ENCODE measurements at places on chromosomes 7 and 10.

- DNase-seq = no peak
Observed at GRCh38 chr10:84015877-84016595, 123.3 kb upstream of the GHITM start.

GRCh38 chr10:119131512-119132240 is 27.8 kb downstream of the DENND10 start:
- no peak for DNase-seq

- DNase-seq = no peak
Observed at GRCh38 chr10:72502581-72502980, 123.3 kb downstream of the MICU1 start.

DNA sequence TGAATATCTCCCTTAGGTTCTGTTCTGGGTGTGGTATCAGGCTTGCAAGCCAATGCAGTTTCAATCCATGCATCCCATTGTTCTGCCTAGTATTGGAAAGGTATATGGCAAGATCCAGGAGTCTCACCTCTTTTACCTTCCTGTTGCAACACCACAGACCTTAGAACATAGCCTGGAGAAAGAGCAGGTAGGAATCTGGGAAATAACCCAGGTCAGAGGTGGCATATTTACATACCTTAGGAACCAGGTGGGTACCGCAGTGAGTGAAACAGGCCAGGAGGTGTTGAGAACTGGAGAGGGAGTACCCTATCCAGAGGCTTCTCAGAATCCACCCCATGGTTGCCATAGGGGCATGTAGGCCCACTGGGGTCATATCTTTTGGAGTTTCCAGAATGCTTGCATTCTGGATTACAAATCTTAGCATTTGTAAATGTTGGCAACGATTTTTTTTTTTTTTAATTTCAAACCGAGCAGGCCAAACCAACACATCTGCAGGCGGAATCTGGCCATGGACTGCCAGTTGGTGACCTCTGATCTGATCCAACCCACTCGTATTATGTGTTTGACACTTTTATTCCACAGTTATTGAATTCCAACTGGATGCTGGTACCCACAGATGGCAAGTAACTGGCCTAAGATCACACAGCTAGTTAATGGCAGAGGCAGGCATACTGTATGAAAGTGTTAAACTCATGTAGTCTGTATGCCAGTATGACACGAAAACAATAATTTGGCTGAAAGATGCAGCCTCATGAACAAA is 180.3 kb upstream of the TCF7L2 start:
- no peak for DNase-seq

- no peak for DNase-seq
Observed at GRCh38 chr10:98316170-98316569, 48.2 kb upstream of the LOXL4 start.

- no peak for DNase-seq
Observed at GRCh38 chr10:118504467-118505205, 90.8 kb downstream of the PRLHR start.

- peak; percentile 15 for DNase-seq
Observed at GRCh38 chr7:76225379-76225778, 23.7 kb downstream of the SRRM3 start.

DNA sequence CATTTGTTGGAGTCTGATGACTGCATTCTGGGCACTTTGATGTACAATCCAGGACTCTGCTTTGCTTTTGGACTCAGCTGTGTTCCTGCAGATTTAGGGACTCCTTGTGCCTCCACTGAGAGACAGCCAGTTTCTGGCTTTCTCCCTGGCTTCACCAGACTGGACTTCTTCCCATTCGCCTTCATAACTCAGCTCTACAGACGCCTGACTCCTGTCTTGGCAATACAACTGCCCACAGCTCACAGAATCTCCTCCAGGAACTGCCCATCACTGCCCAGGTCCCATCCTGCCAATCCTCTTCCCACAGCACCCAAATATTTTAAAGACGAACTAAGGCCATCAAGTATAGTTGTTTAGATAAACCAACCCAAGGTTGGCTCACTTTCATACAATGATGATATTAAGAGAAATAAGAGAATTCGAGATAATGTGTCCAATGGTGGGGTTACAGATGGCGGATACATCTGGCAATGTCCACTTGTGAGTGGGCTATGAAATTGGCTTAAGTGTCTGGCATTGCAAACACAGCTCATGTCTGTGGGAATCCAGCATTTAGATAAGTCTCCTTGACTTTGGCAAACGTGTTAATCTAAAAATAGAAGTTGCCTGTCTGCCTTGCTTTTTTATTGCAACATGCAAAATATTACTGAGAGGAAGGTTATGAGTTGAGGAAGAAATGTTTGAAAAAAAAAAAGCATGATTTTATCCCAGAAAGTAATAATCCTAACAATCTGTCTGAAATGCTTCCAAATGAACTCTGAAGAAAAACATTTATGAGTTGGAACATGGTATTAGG is 95.1 kb downstream of the ITGA8 start:
- DNase-seq = no peak

GRCh38 chr7:97226541-97226940 is 109.0 kb downstream of the SDHAF3 start:
- DNase-seq = no peak

DNA sequence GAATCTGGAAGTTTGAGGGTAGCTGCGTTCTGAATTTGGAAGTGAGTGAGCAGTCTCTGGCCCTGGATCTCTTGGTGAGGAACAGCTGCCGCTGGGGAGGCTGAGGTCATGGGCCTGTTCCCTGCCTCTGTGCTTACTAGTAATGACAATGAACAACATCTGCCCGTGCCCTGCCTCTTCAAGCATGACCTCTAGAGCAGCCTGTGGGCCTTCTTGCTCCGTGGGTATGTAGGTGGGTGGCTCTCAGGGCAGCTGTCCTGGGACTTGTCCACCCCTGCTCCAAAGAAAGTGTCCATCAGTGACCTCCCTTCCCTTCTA is 186.2 kb downstream of the CXCL12 start:
- no peak for DNase-seq

GRCh38 chr7:87210506-87210905 is 9.0 kb downstream of the TMEM243 start:
- DNase-seq = no peak

DNA sequence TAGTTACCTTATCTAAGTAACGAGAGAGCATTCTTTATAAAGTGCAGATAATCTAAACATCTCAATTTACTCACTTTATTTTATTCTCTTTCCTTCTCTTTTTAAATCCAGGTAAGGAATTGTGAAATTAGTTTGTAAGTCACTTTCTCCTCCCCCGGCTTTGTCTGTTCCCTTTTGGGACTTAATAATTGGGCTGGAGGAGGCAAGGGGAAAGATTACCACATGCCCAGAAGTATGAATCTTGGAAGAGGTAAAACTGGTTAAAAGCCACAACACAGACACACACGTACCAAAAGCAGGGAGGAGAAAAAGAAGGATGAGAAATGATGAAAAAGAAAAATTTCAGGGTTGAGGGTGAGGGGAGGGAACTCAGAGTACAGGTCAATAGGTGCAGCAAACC is 63.3 kb upstream of the LRRC17 start:
- no peak for DNase-seq

GRCh38 chr10:77077316-77077945 is 560.2 kb downstream of the KCNMA1 start:
- no peak for DNase-seq

- no peak for DNase-seq
Observed at GRCh38 chr7:95901006-95901405, 128.7 kb downstream of the DYNC1I1 start.

GRCh38 chr10:43817368-43817767 is 168.7 kb upstream of the ZNF32 start:
- no peak for DNase-seq

DNA sequence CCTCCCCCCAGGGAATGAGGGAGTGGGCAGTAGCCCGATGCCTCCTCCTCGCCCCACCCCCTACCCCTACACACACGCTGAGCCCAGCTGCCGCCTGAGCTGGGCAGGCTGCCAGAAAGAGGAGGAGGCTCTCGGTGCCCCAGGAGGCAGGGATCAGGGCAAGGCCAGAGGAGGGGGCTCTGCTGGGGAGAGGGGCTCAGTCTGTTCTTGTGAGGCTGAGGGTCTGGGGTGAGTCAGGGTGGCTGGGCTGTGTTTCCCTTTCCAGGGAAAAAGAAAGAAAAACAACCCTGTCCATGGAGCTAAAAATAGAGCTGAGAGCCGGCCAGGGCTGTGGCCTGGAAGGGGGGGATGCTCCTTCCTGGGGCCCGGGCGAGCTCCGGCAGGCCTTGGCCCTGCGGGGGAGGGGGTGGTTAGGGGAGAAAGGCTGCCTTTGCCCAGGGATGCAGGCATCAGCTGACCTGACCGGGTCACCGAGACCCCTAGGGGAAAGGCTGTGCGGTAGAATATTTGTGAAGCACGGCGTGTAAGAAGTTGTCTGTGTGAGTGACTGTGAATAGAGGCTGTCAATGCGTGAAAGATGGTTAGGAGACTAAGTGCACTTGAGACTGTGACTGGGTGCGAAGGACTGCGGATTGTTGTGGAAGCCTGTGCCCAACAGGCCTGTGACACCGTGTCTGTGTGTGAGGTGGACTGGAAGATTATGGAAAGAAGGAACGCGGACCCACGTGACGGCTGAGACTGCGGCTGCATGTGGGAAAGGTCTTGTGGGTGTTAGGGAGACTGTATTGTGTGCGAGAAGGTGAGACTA is 1.2 kb upstream of the LZTS2 start:
- DNase-seq = peak; percentile 93

GRCh38 chr7:145817687-145818086 is 298.9 kb upstream of the CNTNAP2 start:
- no peak for DNase-seq

DNA sequence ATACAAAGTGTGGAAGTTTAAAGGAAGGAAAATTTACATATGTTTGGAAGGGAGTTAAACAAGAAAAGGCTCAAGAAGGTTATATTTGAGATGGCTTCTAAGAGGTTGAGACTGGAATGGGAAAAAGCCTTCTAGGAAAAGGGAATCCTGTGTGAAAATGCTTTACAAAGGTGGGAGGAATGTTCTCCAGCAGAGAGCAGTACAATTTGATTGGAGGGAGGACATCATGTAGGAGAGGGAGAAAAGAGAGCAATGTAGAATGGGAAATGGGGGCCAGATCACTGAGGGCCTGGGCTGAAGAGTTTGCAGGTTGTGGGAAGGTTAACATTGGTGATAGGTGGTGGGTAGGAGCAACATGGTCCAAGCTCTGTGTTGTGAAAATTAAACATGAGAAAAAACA is 366.9 kb downstream of the XPNPEP1 start:
- DNase-seq = no peak

GRCh38 chr10:131143425-131144165 is 167.9 kb downstream of the TCERG1L start:
- DNase-seq = no peak

- DNase-seq = no peak
Observed at GRCh38 chr7:29811586-29811985, 5.3 kb downstream of the WIPF3 start.

- DNase-seq = no peak
Observed at GRCh38 chr7:17041324-17041723, 159.5 kb upstream of the AGR3 start.

GRCh38 chr10:22548344-22548743 is 166.0 kb downstream of the PIP4K2A start:
- no peak for DNase-seq

GRCh38 chr10:30813872-30814481 is 184.4 kb upstream of the LYZL2 start:
- no peak for DNase-seq

DNA sequence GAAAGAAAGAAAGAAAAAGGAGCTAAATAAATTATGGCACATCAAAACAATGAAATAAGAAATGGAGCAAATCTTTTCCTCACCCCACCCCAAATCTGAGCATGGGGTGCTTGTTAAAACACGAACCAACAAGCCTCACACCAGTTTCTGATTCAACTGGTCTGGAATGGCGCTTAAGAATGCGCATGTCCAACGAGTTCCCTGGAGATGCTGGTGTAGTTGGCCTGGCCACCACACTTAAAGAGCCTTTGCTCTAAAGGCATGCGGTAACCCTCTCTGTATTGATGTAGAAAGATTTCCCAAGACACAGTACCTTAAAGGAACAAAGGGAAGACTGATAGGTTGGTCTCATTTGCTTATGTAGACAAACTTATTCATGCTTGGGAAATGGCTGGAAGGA is 49.1 kb upstream of the STEAP1B start:
- DNase-seq = no peak

DNA sequence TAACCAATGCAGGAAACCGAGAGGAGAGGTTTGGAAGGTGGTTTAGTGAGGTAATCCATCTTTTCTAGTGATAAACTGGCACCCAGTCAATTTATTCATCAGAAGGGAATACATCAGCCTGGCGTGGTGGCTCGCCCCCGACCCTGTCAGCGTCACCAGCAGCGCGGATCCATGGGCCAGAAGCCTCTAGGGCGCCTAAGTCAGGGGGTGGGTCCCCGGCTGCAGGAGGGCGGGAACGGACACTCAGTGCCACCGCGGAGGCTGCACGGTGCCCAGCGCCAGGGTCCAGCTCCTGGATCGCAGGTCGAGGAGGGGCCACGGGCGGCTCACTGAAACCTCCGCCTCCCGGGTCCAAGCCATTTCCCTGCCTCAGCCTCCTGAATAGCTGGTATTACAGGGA is 866 bp upstream of the ANKRD30A start:
- DNase-seq = no peak

DNA sequence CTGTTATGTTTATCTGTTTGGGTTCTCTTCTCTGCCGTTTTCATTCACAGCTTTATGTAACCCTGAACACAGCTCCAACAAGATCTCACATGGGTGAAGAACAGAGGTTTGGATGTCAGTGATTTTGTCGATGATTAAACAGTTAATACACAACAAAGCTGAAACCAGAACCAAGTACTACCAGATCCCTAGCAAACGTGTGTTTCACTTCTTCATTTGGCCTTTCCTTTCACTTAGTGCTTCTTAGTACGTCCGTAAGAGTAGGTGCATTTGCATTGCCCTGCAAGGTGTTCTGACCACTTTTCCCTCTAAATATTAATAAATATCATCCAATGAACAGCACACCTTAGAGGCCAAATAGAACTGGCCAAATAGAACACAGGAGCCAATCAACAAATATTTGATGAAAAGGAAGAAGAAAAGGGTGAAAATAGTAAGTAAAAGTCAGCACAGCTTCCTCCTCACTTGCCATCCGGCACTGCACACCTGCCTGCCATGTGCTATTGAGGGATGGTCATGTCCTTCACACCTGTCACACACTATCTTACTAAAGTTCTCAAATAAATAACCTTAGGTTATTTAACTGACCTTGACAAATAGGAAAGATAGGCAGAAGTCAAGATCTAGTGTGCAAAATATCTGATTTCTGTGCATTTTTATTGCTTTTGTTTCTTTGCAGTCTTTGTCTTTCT is 252.6 kb upstream of the ANKRD30A start:
- DNase-seq = no peak

- DNase-seq = no peak
Observed at GRCh38 chr10:12556039-12556438, 206.7 kb downstream of the CAMK1D start.

- DNase-seq = no peak
Observed at GRCh38 chr7:116686812-116687419, 14.9 kb downstream of the MET start.

DNA sequence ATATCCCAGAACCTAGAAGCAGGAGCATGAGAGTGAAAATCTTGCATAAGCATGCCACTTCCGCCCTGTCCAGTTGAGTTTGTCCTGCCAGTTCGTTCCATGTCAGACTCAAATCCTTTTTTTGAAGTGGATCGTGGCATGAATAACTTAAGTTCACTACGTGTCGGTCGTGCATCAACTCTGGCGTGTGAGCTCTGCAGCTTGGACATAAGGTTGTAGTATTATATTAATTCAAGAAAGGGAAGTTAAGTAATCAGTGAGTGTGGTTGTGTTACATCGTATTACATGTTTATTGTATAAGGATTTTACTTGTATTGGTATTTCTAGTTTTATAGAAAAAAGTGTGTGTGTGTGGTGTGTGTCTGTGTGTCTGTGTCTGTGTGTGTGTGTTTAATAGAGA is 23.0 kb downstream of the CDC123 start:
- DNase-seq = no peak

- no peak for DNase-seq
Observed at GRCh38 chr10:124009231-124010015, 84.0 kb downstream of the CHST15 start.
